ENCODE measurements at places on chromosomes 16 and 17.

- DNase-seq: no peak
Observed at GRCh38 chr17:81138500-81138899, 26.8 kb upstream of the PVALEF start.

GRCh38 chr16:61182391-61182790 lies 853.8 kb downstream of the CDH8 start:
- no peak for DNase-seq

GRCh38 chr17:76565728-76566612 lies 19.7 kb downstream of the ST6GALNAC2 start:
- no peak for DNase-seq

- DNase-seq: no peak
Observed at GRCh38 chr17:74922694-74923537, at the start of gene USH1G. Gene USH1G (minus strand): TSS chr17:74923255. CDS start chr17:74923073, 182 bp downstream.

GRCh38 chr17:3796110-3796821 lies 4.7 kb downstream of the ITGAE start:
- no peak for DNase-seq

DNA sequence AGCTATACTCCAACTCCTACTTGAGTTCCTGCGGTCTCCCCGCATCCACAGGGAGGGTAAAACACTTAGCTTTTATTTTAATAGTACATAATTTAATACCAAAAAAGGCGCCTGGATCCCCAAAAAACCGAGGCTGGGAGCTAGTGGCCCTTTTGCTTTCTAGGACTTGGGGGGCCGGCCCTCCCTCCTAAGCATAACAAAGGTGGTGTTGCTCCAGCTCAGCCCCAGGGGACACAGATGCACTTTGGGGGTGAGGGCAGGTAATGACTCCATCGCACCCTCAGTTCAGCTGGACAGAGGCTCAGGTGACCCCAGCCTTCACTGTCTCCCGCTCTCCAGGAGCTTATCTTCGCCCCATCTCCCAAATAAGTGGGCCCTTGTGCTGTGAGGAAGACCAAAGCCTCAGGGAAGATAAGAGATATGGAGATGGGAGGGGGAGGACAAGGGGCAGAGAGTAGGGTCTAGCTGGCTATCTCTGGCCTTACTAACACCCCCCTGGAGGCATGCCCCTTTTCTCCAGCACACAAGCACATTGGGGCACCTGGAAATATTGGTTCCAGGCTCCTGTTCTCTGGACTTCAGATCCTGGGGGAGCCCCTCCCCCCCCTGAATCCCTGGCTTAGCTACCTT lies 2.8 kb upstream of the NHERF1 start:
- no peak for DNase-seq

DNA sequence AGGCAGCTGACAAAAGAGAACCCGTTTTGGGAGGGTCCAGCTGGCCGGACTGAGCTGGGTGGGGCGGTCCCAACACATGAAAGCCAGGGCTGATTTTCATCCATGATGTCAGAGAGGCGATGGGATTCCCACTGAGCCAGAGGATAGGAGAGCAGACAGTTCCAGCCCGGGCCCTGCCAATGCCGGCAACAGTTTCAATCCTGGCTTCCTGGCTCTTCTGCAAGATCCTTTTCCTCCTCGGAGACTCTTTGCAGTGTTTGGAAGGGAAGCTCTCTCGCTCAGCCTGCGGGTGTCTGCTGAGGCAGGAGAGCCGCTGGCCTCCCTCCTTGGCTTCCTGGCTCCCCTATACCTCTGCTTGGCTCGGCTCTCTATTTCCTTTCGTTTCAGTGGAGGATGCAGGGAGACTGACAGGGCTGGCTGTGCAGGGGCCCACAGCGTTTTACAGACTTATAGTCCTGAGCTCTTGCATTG lies 145.5 kb upstream of the SOX9 start:
- DNase-seq: no peak

- no peak for DNase-seq
Observed at GRCh38 chr16:86575754-86576557, 2.4 kb upstream of the FOXL1 start.

GRCh38 chr16:85151079-85151602 lies 38.9 kb upstream of the CIBAR2 start:
- no peak for DNase-seq

- peak; percentile 64 for DNase-seq
Observed at GRCh38 chr16:12229759-12230594, 253.4 kb downstream of the SNX29 start.
